ENCODE measurements at places on chromosomes 6 and 20.

DNA sequence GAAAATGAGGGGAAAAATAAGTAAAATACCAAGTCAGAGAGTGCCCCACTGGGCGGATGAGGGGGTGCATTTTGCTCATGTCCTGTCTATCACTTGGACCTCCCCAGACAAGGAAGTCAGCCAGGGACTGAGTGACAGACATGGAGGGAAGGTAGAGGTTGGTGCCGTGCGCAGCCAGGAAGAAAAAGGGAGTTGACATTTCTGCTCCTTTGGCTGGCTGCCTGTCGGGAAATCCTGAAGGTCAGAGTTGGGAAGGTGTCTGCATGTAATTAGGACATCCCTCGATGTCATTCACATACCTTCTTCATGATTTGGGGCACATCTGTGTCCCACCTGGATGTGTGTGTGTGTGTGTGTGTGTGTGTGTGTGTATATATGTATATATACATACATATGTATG lies 8.9 kb downstream of the GUCA1A start:
- DNase-seq, result no peak

DNA sequence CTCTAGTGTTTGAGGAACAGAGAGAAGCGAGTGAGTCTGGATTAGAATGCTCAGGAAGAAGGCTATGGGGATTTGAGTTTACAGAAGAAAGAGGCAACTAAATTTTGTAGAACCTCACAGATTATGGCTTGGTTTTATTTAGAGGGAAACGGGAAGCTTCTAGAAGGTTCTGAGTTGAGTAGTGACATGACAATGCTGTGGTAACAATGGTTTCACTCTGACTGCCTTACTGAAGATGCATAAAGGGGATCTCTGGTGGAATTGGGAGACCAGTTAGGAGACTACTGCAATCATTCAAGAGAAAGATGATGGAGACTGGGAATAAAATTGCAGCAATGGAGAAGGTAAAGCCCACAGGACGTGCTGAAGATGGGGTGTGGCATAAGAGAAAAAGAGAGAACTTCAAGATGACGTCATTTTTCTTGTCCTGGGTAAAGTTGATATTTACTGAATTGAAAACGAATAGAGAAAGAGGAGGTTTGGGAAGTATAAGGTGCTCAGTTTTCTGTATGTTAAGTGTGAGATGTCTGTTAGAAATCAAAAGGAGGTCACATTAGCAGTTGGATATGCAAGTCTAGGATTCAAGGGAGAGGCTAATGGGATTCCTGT lies 710.1 kb upstream of the NRSN1 start:
- DNase-seq, result no peak

DNA sequence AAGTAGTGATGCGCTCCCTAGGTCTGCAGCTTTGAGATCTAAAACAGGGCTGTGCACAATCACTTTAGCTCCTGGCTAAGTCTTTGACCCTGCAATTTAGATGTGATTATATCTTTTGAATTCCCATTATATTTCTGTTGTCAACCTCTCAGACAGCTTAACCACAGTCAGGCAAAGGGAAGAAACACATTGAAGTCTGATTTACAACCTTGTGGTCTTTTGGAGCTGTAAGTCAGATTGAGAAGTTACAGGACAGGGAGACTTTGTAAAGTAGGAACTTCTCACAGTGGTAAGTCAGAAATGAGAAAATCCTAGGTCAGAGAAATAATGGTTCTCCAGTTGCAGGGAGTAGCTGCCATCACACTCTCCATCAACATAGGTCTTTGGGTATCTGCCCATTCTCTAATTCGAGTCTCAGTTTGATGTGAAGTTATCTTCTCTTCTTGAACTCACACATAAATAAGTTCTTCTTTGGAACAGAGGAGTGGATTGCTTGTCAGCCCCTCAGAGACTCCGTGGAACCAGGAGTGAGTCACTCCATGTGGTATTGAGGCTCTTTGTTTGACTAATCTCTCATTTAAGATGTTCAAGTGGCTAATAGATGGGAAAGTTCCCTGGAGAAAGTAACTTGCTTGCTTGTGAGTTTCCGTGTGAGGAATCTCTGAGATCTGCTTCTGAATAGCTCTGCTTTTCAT lies 35.0 kb upstream of the SGK1 start:
- no peak for DNase-seq

- DNase-seq, result no peak
Observed at GRCh38 chr20:3705491-3705969, 6.9 kb downstream of the SIGLEC1 start.

GRCh38 chr20:9457136-9457535 lies 57.3 kb upstream of the LAMP5 start:
- no peak for DNase-seq

- no peak for DNase-seq
Observed at GRCh38 chr6:22964334-22964733, 395.0 kb downstream of the HDGFL1 start.

DNA sequence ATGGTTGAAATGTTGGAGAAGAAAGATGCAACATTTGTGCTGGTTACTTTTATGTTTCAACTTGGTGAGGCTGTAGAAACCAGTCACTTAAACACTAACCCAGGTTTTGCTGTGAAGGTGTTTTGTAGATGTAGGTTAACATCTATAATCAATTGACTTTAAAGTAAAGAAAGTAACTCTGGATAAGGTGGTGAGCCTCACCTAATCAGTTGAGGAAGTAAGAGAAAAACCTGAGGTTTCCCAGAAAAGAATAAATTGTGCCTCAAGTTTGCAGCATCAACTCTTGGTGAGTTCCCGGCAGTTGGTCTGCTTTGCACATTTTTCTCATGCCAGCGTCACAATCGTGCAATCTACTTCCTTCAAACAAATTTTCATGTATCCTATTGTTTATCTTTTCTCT lies 673.4 kb downstream of the QKI start:
- DNase-seq, result no peak

- DNase-seq, result no peak
Observed at GRCh38 chr6:169784821-169785340, 33.5 kb downstream of the ERMARD start.

Data from stimulated activated naive CD4-positive, alpha-beta T cell (primary cell).